ENCODE measurements at places on chromosomes 7 and 10. TPM values are rescaled to one million over a fixed set of nuclear protein-coding genes. Genes with fewer than 3 reads are reported as not detected.

Gene PUS7
- 19.2 TPM for total RNA-seq

Gene ASB4
- total RNA-seq = not detected

Gene ZNF727
- total RNA-seq = not detected

Gene NAT16
- not detected for total RNA-seq

Gene CALN1
- not detected for total RNA-seq

Gene CLEC2L
- total RNA-seq = not detected

Gene MORN4
- 5.4 TPM for total RNA-seq

Gene STEAP1
- total RNA-seq = not detected
